HS-5 (cell line): ENCODE measurements at places on chromosomes 7 and 10.

DNA sequence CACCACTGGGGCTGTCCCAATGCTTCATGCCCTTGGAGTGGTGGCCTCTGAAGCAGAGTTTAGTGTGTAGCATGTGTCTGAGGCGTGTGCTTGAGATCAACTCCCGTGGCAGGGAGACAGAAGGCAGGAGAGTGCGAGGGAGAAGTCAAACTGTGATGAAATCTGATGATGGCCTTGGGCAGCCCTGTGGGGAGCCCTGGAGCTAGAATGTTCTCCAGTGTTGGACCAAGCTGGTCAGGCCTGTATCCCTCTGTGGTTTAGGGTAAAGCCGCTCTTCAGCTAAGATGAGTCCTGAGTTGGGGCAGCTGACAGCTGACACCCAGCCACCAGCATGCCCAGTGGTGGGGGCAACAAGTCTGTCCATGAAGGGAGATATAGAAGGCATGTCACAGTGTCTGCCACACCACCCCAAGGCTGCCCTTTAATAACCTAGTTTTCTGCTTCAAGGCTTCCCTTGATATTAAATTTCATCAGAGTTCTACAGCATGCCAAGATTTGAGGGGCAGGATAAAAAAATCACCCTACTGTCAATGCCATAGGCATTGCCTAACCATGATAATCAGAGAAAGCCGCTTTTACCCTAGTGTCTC is 170.5 kb upstream of the SVIL start:
- no peak for DNase-seq

DNA sequence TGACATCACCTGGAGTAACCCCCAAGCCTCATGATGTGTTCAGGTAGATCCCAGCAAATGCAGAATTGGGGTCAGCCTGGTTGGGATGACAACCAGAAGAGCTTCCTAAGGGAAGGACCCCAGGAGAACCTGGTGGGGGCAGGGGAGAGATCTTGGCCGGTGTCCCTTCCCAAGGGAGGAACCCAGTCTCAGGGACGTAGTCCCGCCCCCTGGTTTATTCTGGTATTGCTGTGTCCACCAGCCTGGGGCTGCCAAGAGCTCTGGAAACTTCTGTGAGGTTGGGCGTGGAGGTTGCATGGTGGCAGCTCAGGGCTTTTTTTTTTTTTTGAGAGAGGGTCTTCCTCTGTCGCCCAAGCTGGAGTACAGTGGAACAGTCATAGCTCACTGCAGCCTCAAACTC is 19.4 kb downstream of the GTF2IRD1 start:
- DNase-seq: no peak

DNA sequence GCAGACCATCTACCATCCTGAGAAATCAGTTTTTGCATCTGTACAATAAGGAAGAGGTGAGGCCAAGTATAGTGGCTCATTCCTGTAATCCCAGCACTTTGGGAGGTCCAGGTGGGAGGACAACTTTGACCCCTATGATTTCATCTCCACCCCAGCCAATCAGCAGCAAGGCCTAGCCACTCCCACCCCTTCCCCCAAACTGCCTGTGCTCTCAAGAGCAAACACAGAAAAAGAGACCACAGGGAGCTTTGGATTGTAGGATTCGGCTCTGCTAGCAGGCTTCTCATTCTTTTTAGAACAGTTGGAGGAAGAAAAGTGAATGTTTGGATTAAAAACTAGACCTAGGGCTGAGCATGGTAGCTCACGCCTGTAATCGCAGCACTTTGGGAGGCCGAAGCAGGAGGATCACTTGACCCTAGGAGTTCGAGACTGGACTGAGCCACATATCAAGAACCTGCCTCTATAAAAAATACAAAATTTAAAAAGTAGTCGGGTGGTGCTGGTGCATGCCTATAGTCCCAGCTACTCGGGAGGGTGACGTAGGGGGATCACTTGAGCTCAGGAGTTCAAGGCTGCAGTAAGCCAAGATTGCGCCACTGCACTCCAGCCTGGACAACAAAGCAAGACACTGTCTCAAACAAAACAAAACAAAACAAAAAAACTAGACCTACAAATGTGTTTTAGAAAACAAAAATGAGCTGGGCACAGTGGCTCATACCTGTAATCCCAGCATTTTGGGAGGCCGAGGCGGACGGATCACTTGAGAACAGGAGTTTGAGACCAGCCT is 25.1 kb upstream of the PROSER2 start:
- DNase-seq: no peak

- DNase-seq: no peak
Measured at GRCh38 chr7:117279931-117280557, 42.8 kb downstream of the WNT2 start.

DNA sequence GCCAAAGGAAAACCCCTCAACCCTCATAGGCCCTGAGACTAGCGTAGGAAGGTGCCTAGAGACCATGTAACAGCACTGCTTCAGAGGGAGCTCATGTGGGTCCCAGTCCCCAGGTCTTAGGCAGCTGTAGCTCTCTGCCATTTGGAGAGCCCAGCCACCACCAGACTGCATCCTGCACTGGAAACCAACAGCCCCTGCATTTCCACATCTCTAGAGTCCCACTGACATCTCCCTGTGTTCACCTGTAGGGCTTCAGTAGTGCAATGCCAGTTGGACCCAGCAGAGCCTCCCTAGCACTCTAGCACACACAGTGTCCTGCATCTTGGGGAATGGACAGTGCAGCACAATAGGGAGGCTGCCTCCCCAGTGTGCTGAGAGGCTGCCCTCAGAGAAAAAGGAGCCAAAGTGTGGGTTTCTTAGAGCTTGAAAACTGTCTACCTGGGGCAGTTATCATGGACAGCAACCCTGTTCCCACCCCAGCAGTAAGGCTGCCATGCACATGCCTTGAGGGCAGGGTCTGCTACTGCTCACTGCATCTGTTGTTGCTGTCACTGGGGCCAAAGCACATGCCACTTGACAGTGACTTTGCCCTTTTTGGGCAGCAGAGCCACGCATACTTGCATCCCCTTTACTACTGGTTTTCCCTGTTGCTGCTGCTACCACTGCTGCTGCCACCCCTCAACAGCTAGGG is 46.7 kb upstream of the ANTXRL start:
- no peak for DNase-seq

GRCh38 chr10:24277771-24278170 is 68.8 kb downstream of the KIAA1217 start:
- no peak for DNase-seq

DNA sequence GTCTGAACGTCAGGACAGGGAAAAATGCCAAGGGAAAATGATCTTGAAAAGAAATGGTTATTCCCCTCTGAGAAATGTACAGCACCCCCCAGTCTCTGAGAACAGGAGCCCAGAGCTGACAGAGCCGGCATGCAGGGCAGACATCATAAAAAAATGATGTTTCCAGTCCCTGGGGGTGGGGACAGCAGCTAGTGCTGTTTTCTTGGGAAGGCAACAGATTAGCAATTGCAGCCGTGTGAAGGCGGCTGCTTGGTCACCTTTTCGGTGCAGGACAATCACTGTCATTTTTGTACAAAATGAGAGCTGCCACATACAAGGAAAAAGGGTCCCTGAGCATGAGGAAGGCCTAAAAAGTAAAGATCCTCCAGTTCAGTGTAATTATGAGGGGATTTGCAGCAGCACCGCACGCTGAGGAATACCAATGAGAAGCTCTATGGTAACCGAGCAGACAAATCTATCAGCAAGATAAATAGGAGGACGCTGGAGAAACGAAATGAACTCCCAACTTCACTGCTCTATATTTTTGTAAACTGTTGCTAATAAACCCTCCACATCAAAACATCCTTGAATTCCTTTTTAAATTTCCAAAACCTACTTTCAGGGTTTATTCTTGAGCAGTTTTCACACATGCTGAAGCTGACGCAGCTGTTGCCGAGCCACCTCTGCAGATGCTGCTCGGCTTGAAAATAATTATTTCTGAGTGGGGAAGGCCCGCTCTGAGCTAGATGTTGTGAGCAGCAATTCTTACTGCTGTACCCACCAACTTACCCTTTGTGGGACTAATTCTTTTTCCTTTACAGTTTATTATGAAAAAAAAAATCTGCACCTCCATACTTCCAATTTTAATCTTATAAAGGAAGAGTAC is 98.2 kb upstream of the NEBL start:
- no peak for DNase-seq

DNA sequence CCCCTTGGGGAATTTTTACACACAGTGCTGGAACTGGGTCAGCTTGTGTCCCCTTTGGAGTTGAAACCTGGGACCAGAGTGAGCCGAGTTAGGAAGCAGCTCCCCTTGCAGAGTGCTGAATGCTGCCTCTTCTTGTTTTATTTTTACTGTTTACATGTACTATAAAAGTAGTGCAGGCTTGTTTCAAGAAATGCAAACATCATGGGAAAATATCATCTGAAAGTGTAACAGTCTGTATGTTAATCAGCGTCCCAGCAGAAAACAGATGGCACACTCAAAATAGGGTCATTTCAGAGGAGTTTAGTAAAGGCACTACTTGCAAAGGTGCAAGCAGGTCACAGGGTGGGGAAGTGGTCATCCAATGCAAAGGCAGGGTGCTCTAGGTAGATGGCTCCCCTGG is 30.1 kb downstream of the CXCL12 start:
- DNase-seq: no peak

DNA sequence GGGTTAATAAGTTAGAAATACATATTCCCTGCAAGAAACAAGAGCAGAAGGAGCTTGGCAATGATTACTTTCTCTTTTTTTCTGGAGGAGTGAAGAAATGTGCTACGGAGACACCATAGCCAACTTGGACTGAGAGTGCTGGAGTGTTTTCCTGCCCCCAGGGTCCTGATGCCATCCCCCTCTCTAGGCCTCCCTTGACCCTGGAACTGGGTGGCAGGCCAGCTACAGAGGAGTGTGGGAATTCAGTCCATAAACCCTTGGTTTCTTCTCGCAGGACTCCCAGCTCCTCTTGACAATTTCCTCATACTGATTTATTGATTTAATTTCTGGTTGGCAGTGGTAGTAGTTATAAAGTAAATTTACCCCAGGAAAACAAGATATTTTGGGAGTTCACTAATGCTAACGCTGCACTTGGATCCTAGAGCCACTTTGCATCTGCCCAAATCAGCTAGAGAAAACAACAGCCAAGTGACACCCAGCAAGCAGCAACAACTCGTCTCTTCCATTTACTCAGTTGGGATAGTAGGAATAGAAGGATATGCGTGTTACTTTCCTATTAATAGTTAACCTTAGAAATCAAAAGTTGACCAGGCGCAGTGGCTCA is 76.4 kb upstream of the CELF2 start:
- DNase-seq: no peak

DNA sequence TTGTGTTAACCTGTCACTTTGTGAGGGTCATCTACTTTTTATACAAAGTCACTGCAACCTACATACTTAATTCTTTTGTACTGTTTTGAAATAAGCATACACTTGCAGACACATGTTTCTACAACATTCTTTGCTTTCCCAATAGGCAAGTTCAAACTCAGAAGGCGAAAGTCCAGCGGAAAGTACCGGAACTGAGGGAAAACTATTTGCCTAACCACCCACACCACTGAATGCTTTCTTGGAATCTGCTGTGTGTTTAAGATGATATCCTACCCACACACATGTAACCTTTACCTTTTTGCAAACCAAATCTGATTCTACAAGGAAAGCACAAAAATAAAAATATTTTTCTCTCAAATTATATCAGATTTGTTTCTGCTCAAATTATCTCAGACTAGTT is 139.4 kb upstream of the AGR3 start:
- DNase-seq: no peak

DNA sequence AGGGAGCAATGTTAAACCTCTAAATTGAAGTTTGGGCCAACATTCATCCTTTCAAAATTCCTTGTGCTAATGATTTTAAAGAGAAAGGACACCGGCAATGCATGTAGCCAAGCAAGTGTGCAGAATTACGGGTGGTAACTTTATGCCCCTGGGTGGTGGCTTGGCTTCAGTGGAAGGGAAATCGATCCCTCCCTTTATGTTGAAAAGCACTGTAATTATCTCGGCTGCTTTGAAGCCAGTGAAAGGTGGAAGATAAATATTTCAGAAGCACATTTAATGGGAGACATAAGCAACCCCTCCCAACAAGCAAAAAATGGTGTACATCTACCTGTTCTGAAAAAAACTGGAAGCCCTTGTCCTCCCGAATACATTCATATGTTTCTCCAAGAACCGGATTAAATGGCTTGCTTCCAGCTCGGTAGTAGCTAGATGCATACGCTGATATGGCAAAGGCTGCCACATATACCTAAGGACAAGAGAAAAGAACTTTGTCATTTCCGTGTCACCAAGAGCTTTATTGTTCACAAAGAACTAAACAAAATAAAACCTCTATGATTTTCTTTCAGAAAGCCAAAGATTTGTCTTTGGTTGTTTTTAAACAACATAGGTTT is 73.3 kb upstream of the GSDME start:
- no peak for DNase-seq

DNA sequence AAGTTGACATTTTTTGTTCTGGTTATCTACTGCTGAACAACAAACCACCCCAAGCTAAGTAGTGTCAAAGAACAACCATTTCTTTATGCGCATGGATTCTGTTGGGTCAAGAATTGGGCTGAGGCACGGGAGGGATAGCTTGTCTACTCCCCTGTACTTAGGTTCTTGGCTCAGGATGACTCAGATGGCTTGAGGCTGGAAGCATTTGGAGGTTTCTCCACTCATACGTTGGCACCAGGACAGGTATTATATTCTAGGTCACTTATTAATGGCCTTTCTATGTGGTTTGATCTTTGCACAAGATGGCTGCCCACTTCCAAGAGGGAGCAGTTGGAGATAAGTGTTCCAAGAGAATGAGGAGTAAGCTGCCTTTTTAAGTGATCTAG is 11.8 kb upstream of the TFAM start:
- DNase-seq: no peak

DNA sequence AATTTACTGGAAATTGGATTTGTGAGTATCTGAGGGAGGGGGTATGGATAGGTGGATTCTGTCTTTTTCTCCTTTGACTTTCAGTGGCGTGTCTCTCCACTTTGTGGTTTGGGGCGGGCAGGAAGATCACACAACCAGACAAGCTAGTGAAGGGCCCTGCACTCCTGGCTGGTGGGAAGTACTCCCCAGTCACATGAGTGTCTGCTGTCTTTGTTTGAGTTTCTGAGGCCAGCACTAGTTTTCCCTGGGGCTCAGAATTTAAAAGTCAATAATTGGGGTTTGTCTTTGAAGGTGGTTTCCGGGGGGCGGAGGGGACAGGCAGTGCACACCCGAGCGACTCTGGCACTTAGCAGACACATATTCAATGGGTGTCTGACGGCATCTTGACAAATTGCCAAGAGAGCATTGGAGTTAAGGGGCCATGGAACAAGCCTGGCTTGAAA is 120.1 kb downstream of the WDFY4 start:
- DNase-seq: no peak
